ENCODE measurements at places on chromosomes 2 and 18. TPM values are rescaled to one million over a fixed set of nuclear protein-coding genes. Genes with fewer than 3 reads are reported as not detected.

Gene KCNS3
- total RNA-seq: 1.7 TPM

Gene AQP12B
- not detected for total RNA-seq

DNA sequence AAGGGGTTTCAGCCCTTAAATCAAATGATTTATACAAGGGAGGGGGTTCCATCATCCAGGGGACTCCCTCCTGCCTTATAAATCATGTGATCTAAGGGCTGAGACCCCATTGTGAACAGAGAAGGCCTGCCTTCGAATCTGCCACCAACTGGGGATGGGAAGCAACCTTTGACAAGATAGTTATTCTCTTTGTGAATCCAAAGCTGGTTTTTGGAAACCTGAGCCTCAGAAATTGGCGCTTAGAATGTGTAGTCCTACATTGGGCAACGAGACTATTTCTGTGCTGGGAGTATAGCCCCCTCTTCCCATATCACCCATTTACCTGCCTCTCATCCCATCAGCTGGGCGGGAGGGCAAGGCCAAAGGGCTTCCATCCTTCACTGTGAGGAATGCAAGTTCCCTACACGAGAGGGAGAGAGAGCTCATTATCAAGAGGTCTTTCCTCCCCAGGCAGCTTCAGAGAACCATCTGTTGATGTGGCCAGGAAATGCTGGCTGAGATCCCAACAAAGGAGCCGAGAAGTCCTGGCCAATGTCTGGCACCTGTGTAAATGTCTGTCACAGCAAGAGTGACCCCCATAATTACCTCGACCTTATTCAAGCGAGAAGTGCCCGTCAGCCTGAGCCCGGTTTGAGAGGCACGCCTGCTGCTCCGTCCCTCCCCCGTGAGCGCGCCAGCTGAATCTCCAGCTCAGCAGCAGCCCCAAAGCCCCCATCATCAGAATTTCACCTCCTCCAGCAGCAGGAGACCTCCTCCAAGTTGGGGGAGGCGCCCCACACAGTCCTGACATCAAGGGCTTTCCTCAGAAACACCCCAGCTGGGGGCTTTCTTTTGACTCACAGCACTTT is 48.4 kb upstream of the APCDD1 start:
- no peak for DNase-seq

DNA sequence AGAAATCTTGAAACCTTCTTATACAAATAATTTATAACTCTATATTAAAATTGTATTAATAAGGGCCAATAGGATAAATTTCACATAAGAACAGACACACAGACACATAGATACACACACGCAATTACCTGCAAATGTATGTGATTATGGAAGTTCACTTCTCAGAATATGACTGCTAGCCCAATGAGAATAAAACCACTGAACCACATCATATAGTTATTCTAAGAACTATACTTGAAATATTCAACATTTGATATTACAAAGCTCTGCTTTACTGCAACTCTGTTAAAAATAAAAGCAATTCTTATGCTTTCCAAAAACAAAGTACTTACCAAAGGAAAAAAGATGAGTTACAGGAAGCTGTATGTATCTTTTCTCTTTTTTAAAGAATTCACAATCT is 51.1 kb downstream of the PGAP1 start:
- no peak for DNase-seq

DNA sequence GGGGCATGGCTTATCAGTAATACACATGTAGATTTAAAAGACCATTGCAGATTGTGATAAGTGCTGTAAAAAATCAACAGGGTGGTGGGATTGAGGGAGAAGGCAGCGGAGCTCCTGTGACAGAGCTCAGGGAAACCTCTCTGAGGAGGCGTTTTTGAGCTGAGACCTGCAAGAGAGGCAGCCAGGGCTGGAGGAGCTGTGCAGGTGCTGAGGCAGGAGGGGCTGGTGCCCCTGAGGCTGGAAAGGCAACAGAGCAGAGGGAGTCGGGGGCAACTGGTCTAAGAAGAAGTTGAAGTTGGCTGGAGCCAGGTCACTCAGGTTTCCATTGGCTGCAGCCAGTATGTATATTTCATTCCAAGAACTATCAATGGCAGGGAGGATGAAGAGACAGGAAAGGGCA is 47.6 kb downstream of the KLHL29 start:
- DNase-seq: no peak
